Spinal cord (tissue), 10 donors: ENCODE measurements at places on chromosomes 7 and 10. TPM values are rescaled to one million over a fixed set of nuclear protein-coding genes. Genes with fewer than 3 reads are reported as not detected.

TRIM50 gene
- total RNA-seq, result 0.22 TPM

DNA sequence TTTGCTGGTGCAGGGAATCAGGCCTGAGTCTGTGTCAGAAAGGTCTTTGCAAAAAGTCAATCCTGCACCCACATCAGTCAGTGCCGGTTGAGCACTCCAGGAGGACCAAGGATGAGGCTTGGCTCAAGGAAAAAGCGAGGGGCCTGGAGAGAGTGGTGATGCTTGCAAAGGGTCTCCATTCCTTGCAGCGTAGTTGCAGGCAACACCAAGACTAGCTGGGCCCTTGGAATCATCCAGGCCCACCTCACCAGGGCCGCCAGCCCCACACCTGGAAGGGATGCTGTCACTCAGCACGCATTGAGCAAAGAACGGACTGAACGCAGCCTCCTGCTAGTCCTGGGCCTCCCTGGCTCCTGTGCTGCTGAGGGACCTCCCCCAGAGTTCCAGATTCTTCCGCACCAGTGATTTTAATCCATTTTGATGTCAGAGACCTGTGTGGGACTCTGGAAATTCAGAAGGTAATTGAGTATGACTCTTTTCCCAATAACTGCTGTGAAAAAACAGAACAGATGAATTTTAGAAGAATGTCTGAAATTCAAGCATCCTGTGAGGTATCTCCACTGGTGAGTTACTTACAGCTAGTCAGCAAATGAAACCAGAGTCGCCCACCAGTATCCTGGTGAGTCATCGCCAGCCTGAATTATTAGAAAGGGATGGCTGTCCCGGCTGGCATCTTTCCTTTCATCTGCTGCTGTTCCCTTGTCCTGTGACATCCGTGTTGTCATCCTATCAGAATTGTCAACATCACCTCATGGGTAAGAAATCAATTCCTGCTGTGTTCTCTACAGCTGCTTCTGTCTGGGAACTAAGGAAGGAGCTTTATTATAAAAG lies 150.8 kb upstream of the NPS start:
- DNase-seq, result no peak

C10orf105 gene
- 4.6 TPM for total RNA-seq

DNA sequence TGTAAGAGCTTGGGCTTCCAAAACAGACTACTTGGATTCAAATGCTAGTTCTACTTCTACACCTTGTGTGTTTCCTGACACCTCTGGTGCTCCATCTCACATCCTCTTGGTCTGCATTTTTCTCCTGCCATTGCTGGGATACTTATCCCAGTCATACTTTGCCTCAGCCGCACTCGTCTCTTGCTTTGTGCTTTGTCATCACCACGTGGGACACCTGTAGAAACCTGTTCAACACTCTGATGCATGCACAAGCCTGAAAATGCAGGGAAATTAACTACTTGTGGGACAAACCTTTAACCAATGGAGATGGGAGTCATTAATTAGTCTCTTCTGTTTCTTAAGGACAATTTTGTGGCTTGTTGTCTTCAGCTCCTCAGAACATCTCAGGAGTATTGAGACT lies 94.2 kb upstream of the PHYHIPL start:
- no peak for DNase-seq

- DNase-seq, result no peak
These were observed 180.6 kb downstream of the CAMK1D start for GRCh38 chr10:12529976-12530375.

GRCh38 chr10:53006663-53007526 lies 234.3 kb upstream of the MBL2 start:
- DNase-seq, result no peak

- DNase-seq, result no peak
These were observed 115.7 kb upstream of the RET start for GRCh38 chr10:42960991-42961795.

DNA sequence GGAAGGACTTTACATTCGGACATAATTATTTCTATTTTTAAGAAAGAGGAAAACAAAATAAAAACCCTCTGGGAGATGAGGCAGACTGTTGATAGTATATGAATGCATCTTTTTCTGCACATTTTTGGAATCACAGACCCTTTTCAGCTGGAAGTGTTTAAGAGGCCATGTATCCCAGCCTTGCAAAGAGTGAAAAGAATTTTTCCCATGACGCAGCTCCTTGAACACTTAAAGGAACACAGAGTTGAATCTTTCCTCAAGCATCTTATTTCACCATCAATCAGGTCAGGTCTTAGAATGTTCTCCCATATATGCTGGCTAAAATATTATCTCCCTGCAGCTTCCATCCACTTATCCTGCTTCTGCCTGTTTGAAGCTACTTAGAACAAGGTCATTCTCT lies 45.9 kb upstream of the PAPSS2 start:
- no peak for DNase-seq

DNA sequence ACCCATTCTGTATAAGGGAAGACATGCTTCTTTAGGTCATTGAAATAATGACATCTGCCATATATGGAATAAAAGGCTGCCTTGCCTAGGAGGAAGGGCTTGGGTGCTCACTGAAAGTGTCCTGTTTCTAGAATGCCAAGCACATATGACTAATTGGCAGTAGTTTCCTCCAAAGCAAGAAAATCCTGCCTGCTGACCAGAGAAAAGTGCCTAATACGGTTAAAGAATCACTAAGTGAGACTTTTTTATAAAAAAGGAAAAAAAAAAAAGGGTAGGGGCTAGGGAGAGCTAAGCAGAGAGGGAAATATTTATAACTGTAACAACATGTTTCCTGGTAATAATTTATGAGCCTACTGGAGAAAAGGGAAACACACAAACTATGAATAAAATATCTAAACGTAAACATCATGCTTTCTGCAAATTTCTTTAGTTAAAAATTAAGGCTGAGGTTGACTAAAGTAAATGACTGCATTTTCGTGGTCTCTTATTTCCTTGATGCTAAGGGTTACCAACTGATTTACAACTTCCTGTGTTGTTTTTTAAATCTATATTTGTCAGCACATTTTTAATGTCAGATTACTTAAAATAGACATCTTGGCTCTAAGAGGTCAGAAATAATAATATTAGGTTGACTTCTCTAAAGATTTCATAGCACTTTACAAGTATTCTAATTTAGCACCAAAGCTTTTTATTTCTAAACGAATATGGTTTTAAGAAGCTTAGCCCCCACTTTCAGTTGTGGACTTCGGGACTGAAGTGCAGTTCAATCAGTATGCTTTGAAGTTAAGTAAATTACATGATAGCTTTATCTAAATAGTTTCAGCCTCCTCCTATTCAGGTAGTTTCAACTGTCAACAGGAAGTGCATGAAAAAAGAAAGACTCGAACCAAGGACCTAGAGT lies 89.6 kb downstream of the CABCOCO1 start:
- no peak for DNase-seq

GRCh38 chr7:9240001-9240400 lies 806.6 kb downstream of the NXPH1 start:
- no peak for DNase-seq

GRCh38 chr7:45998506-45998905 lies 77.4 kb upstream of the IGFBP3 start:
- no peak for DNase-seq

TFEC gene
- 6.6 TPM for total RNA-seq

MSMB gene
- not detected for total RNA-seq

PNLIP gene
- total RNA-seq, result 0.20 TPM

- peak; percentile 23 for DNase-seq
These were observed 15.0 kb upstream of the CADPS2 start for GRCh38 chr7:122901250-122901649.

PITX3 gene
- not detected for total RNA-seq

DNA sequence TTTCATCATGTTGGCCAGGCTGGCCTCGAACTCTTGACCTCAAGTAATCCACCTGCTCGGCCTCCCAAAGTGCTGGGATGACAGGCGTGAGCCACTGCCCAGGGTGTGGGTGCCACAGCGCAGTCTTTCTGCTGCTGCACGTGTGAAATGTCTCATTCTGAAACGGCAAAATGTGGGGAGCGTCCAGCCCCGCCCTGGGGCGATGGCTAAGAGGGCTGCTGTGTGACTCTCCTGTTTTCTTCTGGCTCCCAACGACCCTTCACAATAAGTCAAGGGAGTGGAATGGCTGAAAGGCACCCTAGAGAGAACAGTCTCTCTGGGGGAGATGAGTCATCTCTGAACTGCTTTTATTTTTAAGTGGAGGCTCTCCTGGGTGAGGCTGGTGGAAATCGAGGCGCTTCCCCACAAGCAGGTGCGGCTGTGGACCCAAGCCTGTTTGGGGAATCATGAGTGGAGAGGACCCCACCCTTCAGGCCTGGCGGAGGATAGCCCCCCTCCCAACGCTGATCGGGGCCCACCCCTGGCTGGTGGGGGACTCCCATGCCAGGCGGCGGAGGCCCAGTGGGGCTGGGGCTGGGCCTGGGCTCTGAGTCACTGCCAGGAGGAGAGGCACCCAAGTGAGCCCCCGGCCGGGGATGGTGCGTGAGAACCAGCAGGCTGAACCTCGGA lies 18.0 kb downstream of the ADAP1 start:
- no peak for DNase-seq

CFAP69 gene
- 17.5 TPM for total RNA-seq

DNA sequence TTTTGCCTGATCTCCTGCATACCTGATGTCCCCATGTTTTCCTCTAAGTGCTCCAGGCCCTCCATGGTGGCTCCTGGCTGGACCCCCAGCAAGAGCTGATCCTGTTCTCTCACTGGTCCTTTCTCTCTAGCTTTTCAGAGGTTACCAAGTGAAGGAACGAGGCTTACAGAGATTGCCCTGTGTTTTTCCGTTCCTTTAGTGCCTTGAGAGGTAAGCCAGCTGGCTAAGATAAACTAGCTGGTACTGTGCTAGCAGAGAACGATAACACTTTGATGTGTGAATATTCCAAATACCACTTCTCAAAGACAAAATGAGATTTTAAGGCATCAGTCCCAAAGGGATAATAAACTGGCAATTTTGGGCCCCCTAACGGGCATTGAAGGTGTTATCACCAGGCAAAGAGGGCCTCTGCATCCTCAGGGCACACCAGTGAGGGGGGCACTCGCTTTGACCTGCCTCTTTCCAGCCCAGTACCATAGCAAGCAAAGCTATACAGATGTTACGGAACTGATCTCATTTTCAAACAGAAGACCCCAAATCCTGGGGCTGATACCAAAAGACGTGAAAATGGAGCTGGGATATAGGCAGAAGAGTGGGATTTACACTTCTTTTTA lies 8.4 kb upstream of the CCNY start:
- no peak for DNase-seq

DNA sequence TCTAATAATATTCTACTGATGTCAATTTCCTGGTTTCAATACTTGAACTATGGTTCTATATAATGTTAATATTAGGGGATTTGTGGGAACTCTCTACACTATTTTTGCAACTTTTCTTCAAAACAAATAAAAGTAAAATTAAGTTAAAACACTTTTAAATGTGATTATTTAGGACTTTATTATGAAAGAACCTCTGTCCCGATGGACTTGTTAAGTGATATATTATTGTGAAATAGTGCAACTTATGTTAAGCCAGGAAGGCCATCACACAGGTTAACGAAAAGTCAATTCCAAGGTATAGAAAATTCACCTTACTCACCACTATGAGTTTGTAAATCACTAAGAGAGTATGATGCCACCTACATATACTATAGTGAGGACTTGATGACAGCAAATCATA lies 79.2 kb downstream of the IMMP2L start:
- DNase-seq, result no peak

PNLIPRP1 gene
- total RNA-seq, result not detected

RNF32 gene
- 2.2 TPM for total RNA-seq

DNA sequence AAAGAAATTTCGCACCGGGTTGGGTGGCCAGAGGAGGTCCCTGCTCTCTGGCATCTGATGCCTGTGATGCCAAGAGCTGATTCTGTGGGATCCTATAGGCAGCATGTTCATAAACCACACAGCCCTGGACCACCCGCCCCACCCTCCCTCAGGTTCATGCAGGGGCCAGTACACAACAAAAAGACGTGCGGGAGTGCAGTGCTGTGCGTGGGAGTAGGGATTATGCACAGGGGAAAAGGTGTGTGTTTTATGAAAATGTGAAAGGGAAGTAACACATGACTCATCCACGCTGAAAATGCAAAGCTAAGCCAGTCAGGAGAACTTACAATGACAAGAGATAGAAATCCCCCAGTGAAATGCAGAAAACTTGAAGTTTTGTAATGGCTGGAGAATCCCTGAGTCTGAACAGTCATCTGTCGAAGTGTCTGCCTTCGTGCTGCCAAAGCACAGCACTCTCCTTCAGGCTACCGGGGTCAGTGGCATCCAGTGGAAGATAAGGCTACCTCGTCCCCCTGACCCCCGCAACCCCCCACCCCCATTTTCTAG lies 1.1 kb downstream of the KIAA1217 start:
- no peak for DNase-seq

PIP gene
- total RNA-seq, result not detected

POU6F2 gene
- 1.1 TPM for total RNA-seq

DNA sequence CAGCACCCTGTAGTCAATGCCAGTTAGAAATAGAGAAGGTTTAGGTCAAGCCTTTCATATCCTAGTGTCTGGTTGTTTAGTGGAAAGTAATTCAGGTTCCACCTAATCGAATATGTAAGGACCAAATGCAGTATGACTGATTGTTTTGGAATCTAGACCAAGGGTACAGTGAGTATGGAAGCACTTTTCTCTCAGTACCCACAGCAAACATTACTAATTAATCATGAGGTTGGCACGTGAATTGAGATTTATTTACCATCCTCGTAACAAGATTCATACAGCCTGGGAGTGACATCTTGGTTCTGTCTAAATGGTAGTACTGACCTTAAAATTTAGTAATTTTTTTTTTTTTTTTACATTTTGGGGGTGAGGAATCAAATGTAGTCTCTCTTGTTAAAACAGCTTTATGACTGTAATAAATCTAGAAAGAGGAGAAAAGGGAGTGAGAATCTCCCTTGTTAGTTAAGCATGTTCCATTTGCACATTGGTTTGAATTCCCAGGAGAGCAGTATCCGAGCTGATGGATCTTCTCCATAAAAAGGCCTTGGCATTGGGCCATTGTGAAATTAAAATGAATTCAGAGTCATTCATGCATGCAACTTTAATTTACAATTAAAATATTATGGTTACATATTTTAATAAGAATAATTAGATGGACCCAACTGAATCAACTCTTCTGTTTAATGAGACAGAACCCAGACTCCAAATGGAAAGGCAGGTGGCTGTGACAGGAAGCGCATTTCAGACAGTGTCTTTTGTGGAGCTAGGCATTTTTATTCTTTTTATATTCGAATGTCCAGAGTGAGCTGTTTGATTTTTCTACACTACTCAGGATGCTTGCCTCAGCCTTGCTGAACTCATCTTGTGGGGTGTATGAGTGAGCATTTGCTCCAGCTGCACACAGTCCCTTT lies 57.6 kb downstream of the SNX10 start:
- no peak for DNase-seq

- DNase-seq, result no peak
These were observed 7.5 kb upstream of the CLDN4 start for GRCh38 chr7:73823257-73823656.
